Activated naive CD8-positive, alpha-beta T cell treated with anti-CD3 and anti-CD28 coated beads, Interleukin-2, amount 50 U/mL, for 24 hours (primary cell): ENCODE measurements at places on chromosomes 3 and 15.

GRCh38 chr3:6392123-6392522 lies 468.8 kb upstream of the GRM7 start:
- DNase-seq = no peak

DNA sequence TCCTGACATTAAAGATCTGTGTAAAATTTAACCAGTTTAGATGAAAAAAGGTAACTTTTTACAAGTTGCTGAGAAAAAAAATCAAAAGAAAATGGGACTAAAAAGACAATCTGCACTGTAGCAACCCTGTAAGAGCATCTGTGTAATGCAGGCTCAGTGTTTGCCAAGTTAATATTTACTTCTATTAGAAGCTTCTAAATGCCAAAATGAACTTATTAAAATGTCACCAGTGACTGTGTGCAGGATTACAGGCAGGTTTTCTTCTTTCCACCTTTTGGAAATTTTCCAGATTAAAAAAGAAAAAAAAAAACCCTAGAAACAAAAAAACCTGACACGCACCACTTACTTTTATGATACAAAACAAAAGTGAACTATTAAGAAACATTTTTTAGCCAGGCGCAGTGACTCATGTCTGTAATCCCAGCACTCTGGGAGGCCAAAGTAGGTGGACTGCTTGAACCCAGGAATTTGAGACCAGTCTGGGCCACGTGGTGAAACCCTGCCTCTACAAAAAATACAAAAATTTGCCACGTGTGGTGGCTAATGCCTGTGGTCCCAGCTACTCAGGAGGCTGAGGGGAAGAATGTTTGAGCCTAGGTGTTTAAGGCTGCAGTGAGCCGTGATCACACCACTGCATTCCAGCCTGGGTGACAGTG lies 87.2 kb downstream of the TJP1 start:
- DNase-seq = no peak

DNA sequence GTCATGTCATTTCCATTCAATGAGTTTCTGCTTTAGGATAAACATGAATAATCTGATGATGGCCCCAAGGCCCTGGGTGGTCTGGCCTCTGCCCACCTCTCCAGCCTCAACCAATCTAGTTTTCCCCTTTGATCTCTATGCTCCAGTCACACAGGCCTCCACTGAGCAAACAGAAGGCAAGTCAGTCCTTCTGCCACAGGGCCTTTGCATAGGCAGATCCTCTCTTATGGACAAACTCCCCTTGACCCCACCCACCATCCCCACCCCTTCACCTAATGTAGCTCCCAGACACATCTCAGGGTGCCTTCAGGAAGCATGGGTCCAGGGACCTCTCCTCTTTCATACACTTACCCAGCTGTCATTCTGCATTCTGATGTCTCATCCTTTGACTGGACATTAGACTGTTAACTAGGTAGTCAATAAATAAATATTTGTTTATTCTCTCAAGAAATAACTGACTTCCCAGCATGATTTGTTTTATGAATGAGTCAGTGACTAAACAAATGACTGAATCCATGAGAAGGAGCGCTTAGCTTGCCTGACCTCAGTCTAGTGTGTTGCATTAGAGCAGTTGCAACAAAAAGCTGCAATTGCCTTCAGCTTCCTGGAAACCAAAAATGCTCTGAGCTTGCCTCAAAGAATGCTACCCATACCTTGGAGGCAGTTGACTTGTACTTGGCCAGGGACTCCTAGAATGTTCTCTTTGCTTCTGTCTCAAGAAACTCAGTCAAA lies 386.6 kb upstream of the WNT5A start:
- DNase-seq = no peak

DNA sequence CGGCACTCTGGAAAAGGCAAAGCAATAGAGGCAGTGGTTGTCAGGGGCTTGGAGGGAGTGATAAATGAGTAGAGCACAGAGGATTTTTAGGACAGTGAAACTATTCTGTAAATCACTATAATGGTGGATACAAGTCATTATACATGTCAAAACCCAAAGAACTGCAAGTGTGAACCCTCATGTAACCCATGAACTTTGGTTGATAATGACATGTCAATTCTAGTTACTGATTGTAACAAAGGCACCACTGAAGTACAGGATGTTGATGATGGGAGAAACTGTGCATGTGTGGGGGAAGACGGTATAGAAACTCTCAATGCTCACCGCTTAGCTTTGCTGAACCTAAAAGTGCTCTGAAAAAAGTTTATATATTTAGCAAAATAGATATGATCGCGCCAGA lies 36.0 kb downstream of the BTLA start:
- DNase-seq = no peak

DNA sequence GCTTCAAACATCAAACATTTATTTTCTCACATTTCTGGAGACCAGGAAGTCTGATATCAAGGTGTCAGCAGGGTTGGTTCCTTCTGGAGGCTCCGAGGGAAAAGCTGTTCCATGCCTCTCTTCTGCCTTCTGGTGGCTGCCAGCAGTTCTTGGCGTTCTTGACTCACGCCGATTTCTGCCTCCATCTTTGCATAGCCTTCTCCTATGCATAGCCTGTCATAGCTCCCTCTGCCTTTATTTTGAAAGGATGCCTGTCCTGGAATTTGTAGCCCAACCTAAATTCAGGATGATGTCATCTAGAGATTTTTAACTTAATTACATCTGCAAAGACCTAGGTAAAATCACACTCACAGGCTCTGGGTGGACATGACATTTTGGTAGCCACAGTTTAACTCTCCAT lies 70.4 kb downstream of the RGMA start:
- no peak for DNase-seq

GRCh38 chr3:33057320-33058298 lies 39.3 kb downstream of the GLB1 start:
- no peak for DNase-seq

DNA sequence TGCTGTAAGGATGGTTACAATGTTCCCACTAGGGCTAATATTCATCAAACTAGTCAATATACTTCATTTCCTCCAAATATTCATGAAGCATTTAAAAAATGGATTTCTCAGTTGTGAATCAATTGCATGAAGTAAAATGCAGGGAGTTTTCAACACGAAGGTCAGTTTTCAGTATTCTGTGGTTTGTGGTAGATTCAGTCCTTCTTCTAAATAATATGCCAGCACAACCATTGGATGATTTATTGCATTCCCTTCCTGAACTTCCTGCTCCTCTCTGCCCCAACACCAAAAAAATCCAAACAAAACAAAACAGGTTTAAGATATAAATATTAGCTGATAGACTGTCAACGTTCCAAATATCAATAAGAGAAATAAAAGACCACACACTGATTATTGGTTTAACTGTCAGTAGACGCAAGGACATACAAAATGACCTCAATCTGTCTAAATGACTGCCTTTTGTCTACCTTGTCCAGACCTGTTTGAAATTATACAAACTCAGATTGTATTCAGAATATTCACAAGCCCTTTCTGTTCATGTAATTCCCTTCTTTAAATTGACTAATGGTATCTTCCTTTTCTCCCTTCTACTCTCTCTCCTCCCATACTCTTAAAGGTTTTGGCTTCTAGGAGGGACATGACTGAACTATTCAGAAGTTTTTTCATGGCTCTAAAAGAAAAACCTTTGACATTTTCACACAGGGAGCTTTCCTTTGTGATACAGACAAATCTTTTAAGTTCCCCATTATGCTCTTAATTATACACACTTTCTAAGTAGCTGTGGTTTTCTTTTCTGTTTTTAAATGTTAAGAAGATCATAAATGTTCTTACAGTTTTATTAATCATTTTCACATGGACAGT lies 92.6 kb upstream of the STT3B start:
- no peak for DNase-seq

GRCh38 chr3:139870000-139870675 lies 64.8 kb upstream of the CLSTN2 start:
- DNase-seq = no peak

- no peak for DNase-seq
These were observed 228.2 kb upstream of the BHLHE40 start for GRCh38 chr3:4751029-4751501.
